ENCODE measurements at places on chromosomes 16 and 17.

DNA sequence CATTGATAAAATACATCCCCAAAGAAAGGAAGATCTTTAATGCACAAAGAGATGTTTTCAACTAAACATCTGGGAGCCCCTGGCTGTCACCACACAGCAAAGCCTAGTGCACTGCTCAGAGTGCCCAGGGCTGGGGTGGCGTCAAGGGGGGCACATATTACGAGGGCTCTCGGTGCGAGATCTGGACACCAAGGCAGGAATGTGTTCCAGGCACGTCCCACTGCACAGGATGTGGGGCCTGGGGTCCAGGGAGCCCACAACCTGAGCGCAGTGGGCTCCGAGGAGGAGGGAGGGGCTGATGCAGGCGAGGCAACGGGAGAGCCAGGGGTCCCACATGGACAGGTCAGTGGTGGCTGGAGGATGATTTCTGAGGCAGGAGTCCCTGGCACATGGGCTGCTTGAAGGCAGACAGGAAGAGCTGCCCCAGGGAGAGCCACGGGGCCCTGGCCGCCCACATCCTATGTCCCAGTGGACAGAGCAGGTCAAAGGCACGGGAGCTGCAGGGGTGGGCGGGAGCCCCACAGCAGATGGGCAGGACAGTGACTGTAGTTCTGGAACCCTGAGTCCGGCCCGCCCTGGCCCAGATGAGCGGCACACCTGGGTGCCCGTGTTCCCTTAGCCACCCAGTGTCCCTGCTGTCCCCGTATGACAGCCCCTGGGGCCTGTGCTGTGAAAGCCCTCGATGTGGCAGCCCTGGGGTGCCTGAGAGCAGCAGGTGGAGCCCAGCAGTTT, 56.4 kb downstream of the ZNF778 start:
- DNase-seq = no peak

DNA sequence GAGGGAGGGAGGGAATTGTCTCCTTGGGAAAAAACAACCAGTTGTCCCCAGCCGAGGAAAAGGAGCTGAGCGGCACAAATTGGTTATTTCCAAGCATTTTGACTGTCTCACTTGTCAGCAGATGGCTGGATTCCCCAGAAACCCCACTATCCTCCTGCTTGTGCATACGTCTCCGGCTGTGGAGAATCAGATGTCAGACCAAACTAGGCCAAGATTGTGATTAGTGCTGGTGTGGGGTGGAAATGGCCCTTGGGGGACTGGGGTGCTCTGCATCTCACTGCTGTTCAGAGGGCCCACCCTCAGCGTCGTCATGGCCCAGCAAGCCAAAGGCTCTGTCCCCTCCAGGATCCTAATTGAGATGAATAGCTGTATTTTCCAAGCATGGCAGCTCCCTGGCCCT, 131.7 kb upstream of the HSBP1 start:
- no peak for DNase-seq

- DNase-seq = no peak
These were observed 9.0 kb downstream of the LRRC37B start for GRCh38 chr17:32016231-32016630.

DNA sequence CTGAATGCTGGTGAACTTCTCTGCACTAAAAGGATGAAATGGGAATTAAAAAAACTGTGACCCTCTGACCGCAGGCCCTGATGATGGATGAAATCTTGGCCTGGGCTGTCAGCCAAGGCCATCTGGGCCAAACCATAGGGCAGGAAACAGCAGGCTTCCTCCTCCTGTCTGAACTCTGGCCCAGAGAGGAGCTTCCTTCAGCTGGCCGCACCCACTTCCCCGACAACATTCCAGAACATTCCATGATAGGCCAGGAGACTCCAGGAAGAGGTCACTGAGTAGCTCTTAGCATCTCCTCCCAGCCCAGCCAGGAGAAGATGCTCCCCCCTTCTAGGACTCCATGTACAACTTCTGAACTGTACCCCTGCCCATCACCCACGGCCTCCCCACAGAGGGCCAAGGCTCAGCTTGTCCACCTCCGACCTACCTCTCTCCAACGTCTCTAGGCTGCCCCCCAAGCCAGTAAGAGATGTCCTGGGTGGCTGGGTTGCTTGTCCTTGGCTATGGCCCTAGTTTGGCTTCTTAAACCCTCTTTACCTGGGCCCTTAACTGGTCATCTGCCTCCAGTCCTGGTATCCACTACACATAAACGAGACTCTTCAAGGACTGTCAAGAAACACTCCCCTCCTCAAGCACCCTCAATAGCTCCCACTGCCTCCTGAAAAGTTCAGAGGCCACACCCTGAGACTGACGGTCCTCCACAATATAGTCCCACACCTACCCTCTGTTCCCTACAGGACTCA, 1.7 kb downstream of the RPH3AL start:
- peak; percentile 24 for DNase-seq

DNA sequence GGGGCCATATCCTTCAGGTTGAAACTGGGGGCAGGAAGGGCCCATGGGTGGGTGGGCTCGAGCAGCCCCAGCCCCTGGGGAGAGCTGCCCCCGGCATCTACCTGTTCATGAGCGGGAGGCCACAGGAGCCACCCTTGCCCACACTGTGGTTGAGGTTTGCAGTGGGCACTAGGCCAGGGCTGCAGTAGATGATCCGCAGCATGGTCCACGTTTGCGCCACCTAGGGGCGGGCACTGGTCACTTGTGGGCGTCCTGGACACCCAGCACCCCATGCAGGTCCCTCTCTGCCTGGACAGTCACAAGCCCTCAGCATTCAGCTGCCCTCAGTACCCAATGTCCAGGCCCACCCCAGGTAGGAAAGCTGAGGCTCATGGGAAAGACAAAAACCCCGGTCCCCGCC, 1.8 kb upstream of the JMJD8 start:
- DNase-seq = no peak

GRCh38 chr17:9488556-9488955, 87.1 kb downstream of the STX8 start:
- DNase-seq = no peak

GRCh38 chr16:67723911-67724305, 4.8 kb upstream of the GFOD2 start:
- DNase-seq = no peak

DNA sequence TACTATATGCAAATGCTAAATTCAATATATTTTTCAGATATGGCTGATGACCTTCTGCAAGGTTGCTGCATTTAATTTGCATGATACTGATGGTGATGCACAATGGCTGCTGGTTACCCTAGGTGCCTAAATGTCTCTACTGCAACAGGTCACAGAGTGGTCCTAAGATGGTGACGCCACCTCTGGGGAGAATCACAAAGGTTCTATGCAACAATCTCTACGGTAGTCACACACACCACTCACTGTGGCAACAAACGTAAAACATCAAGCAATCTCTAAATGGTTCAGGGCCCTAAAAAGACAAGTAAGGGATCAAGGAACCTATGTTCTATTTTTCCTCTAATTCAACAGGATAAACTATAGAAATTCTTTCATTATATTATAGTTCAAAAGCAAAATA, 293.3 kb downstream of the CEP112 start:
- DNase-seq = no peak

DNA sequence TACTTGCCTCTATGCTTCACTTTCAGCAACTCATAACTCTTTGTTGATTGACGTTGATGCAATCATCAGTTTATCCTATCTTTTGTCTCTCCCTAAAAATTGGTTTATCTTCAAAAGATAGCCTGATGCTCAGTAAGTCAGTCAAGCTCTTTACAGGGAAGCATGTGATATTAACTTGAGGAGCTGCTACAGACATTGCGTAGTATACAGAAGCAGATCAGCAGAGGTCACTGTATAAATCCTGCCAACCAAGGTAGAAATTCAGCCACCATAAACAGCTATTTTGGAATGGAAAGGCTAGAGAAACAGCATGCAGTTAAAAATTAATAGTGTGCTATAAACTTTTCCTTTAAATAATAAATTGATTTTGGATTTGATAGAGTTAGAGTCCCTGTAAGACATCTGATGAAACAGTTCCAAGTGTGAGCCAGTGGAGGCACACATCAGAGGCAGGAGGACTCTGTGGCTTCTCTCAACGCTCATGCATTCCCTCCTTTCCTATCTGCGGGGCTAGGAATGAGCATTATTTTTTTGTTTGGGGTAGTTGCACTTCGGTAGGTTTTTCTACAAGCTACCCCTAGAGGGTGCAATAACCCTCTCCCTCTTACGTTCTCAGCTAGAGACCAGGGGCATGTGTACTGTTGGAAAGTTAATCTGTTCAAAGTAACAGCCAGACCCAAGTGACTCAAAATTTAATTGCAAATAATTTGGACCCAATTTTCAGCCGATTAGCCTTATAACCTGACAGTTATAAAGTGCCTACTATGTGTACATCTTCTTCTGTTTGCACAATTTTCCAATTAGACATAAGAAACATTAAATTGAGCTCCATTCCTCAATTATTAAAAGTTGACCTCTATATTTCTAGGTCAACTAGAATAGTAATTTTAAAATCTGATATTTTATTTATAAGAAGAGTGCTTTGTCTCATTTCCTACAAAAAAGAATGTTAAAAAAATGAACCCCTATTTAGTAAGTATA, 647.7 kb upstream of the SOX9 start:
- peak; percentile 14 for DNase-seq

GRCh38 chr17:49716668-49717364, 9.1 kb upstream of the SLC35B1 start:
- no peak for DNase-seq

DNA sequence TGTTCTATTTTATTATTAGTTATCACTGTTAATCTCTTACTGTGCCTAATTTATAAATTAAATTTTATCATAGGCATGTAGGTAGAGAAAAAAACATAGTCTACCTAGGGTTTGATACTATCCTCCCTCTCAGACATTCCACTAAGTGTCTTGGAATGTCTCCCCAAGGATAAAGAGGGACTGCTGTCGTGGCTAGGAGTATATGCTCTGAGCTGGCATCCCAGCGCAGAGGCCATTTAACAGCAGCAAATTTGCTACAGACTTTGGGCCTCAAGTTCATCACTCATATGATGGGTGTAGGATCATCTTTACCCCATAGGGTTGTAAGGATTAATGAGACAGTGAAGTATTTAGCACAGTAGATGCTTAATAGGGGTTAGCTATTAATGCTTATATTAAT, 56.7 kb downstream of the ZFHX3 start:
- DNase-seq = no peak

GRCh38 chr17:43983515-43984411, 20.7 kb upstream of the NAGS start:
- DNase-seq = no peak

- DNase-seq = no peak
These were observed 13.6 kb downstream of the VASN start for GRCh38 chr16:4385066-4385788.

DNA sequence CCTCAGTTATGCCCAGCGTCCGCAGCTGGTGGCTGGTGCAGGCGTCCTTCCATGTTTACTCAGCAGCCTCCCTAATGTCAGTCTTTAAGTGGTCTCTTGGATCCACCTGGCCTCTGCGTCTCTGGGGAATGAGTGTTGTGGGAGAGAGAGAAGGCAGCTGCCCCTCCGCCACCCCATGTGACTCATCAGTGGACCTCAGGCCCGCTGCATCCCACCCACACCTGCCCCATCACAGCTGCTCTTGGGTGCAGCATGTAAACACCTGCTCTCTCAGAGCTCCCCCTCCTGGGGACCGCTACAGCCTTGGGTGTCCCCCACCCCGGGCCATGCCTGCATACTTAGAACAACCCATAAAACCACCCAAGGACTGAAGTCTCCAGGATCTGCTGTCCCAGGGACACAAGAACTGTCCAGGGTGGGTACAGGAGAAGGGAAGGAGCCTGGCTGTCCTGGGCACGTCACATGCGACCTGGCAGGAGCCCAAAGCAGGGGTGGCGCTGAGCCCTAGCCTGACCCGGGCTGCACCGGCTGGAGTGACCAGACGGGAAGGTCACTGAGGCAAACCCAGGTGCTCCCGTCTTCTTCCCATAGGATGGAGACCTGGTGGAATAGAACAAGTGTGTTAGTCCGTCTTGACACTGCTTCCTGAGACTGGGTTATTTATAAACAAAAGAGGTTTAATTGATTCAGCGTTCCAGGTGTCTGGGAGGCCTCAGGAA, 4.2 kb downstream of the C16orf90 start:
- no peak for DNase-seq

DNA sequence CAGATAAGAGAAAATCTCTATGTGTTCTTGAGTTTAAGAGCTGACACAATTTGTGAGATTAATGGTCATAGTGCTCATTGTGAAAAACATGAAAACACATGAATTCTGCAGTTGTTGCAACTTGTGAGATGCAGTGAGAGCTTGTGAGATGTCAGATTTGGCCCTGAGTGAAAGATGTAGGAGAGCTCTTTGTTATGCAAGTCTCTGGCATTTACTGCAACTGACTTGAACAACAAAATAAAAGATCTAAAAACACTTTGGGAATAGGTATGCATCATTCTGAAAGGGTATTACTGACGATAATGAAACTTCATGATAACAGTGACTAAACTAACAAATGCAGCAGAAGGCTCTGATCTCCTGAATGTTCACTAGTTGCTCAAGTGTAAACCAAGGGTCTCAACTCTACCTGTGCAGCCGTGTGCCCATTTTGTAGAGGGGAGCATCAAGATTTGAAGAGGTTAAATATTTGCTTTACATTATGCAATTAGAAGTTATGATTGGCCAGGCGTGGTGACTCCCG, 50.8 kb upstream of the SMIM36 start:
- no peak for DNase-seq

DNA sequence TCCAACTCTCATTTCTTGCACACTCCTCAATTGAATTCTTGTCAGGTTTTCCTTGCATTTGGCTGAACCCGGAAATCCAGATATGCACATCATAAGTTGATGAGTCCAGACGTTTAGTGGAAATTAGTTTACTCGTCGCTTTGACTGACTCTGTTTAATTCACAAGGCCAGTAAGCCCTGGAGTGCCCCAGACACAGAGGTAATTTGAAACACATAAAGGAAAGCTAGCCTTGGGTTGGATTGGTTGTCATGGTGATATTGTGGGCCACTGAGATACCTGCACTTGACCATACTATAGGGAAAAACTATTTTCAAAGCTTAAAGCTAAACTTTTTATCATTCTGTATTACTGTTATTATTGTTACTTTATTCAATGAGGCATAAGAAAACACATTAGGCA, 178.3 kb upstream of the CA10 start:
- no peak for DNase-seq

GRCh38 chr17:68665373-68665772, 64.2 kb upstream of the FAM20A start:
- DNase-seq = no peak

- DNase-seq = peak; percentile 73
These were observed 2.9 kb downstream of the ZBTB4 start for GRCh38 chr17:7476494-7476893.

DNA sequence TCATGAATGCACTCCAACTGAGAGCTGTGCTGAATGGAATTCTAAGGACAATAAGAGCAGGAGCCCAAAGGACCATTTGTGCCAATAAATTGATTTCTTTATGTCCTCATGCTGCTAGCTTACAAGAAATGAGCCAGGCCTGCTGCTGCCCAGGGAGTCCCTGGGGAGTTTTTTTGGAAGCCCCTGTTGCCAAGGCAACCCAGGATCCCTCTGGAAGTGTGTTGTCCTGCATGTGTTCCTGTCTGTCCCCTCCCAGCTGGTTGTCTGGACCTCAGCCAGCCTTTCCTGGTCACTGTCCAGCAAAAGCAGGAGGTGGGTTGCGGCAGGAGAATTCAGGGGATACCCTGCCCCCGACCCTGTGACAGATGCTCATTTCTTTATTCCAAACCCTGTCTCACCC, 51.0 kb upstream of the GPRC5B start:
- DNase-seq = no peak

All from epithelial cell of prostate (primary cell).